Hematopoietic multipotent progenitor cell treated with erythropoietin and hydrocortisone succinate and interleukin-3 and kit ligand, for 8 days (in vitro differentiated cells): ENCODE measurements at places on chromosomes 12 and 14.

GRCh38 chr12:120993496-120993895, 15.2 kb downstream of the HNF1A start:
- DNase-seq = no peak

- DNase-seq = no peak
These were observed 47.0 kb downstream of the TMEM132C start for GRCh38 chr12:128313931-128314330.

- DNase-seq = no peak
These were observed 179.6 kb upstream of the DIO2 start for GRCh38 chr14:80390906-80391305.

- DNase-seq = no peak
These were observed 266.9 kb downstream of the KTN1 start for GRCh38 chr14:55846826-55847446.

DNA sequence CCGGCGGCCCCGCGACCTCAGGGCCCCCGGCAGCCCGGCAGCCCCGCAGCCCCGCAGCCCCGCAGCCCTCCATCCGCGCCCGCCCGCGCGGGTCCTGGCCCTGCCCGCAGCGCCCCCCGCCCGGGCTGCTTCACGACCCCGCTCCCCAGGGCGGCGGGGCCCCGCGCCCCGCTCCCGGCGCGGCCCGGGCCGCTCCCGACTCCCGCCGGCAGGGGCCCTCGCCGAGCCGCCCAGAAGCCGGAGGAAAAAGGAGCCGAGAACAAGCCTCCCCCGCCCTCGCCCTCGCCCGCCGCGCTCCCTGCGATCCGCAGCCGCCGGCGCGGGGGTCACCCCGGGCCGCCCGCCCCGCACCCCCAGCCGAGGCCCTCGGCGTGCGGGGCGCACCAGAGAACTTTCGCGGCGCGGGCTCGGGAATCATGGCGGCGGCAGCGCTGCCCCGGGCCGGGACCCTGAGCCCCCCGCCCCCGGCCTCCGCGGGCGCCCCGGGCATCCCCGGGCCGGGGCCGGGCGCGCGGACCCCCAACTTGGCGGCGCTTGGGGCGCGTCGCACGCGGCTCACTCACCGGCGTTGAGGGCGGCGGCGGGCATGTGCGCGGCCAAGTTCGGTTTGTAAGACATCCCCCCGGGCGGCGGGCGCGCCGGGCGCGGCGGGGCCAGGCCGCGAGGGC, 521 bp downstream of the CDK2AP1 start:
- DNase-seq = peak; percentile 67

DNA sequence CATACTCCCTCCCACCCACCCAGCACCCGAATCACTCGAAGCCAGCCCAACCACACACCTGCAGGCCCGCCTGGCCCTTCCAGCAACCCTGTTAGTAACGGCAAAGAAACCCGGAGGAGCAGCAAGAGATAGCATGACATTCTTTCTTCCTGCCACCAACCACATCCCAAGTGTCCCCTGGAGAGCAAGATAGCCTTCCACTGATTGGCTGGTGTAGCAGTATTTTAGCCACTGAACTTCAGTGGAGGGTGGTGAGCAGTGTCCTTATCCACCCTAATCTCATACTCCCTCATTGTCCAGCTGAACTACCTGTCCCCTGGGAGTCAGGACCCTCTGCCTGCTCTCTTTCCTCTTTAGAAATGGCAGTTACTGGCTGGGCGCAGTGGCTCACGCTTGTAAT, 769 bp upstream of the SLC39A5 start:
- DNase-seq = no peak

DNA sequence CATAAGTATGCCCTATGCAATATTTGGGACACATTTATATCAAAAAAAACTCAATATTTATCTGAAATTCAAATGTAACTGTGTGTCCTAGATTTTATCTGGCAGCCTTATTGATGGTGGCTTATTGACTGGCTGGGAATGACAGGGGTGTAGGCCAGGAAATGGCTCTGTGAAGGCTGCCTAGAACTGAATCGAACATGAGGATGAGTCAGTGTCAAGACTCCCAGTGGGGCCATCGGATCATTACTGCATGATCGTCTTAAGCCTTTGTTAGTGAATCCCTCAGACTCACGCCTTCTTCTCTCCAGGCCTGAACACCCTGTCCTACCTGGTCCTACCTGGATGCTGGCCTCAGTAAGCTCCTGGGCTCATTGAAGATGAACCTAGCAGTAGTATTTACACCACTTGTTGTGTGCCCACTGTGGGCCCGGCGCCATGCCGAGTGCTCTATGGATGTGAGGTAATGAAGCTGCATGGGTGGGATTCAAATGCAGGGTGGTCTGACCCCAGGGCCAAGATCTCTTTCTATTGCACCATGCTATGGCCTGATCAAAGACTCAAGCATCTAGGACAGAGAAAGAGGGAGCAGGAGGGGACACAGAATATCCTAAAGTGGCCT, 21.0 kb upstream of the FAIM2 start:
- DNase-seq = no peak

DNA sequence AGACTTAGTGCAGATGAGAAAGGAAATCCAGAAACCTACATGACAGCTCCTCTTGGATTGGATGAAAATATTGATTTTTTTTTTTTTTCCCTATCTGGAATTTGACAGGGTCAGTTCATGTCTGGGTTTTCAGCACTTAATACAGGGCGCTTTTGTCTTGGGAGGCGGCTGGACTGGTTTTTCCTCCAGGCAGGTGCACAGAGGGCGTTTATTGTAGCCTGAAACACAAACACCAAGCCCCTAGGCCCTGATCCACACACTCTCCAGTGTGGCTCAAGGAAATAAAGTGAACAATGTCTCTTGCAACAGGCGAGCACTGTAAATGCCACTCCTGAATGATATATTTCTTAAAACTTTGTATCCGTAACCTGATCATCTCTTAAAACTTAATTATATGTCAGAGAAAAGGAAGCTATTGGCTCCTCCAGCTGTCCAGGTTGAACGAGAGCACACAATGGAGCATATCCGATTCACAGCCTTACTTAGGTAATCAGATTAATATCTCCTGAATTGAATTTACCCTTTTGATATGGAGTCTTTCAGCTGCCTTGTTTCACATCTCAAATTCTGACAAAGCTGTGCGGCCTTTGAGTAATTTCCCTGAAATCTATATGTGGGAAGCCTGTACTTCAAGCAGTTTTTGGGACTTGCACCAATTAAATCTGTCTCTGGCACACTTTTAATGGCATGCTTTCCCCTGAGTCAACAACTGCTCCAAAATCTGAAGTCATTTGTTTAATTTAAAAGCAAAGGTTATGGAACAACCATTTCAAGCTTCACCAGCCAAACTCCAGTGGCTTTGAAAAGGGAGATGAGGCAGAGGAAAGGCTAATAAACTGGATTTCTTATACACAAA, 485.7 kb downstream of the ZFP36L1 start:
- no peak for DNase-seq

DNA sequence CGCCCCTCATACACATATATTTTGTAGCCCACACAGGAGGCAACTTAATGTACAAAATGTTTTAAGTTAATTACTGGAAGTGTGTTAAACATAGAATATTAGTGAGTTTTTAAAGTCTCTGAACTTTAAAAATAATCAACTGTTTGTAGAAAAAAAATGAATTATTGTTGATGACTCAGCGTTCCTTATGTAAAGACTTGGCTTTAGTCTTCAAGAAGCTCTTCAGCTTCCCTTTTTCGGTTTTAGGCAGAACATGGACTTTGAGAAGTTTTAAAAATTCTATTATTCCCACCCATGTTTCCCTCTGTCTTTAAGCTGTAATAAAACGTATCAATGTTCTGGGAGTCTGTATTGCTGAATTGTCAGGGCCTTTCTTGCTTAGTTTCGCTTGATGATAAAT, 269.5 kb downstream of the FBXL14 start:
- no peak for DNase-seq

DNA sequence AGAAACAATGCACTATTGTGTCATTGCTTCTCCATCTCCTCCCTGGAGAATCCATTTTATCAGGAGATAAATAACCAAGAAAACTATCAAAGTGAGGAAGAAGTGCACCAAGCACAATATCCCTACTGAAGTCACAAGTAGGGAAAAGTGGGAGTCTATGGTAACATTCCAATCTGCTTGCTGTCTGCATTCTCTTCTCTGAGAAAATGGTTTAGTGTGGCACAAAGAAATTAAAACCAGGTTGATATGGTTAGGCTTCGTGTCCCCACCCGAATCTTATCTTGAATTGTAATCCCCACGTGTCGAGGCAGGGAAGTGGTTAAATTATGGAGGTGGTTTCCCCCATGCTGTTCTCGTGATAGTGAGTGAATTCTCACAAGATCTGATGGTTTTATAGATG, 209.7 kb downstream of the PRKD1 start:
- DNase-seq = no peak

DNA sequence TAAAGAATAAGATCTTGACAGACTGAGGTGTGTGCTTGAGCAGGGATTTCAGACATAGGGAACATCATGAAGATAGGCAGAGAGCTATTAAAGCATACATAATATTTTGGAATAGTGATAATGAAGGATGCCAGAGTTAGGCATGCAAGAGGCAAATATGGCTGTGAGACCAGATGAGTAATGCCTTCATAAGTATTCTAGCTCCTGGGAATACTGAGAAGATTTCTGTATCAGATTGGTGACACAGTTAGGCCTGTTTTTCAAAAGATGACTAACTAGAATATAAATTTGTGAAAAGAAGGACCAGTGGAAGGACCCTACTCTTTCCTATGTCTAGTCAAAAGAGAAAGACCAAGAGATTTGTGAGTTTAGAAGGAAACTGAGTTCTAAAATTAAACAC, 108.8 kb downstream of the TXNDC16 start:
- DNase-seq = no peak

DNA sequence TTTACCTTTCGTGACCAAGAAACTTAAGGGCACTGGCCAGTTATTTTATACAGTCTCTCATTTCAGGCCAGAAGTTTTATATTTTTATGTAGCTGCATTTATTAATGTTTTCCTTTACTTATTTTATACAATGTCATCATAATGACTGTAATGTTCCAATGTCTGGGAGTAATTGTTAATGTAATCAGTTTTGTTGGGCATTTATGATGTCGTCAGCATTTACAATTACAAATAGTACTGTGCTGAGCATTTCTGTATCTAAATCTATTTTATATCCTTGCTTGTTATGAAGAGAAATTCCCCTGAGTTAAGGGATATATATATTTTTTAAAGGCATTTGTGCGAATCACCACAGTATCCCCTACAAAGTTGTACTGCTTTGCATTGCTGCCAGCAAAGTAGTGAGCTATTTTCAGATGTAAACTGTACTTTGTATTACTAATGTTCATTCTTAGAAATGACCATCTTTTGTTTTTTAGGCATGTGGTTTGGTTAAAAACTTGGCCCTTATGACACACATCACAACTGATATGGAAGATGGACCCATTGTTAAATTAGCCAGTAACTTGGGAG, 74.4 kb downstream of the POLR3B start:
- DNase-seq = no peak

DNA sequence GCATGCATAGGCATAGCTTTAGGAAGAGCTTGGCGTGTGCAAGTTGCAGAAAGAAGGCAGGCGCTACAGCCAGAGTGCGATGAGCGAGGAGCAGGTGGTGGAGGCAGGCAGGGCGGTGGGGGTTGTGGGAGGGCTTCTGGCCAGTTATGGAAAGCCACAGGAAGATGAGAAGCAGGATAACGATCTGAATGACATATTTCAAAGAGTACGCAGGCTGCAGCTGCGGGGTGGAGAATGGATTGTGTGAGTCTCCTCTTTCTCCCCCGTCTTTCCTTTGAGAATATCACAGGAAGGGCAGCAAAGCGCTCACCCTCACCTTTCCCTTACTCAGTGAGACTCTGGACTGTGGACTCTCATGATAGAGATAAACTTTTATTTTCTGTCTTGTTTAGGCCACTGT, 48.7 kb upstream of the PLXNC1 start:
- no peak for DNase-seq

DNA sequence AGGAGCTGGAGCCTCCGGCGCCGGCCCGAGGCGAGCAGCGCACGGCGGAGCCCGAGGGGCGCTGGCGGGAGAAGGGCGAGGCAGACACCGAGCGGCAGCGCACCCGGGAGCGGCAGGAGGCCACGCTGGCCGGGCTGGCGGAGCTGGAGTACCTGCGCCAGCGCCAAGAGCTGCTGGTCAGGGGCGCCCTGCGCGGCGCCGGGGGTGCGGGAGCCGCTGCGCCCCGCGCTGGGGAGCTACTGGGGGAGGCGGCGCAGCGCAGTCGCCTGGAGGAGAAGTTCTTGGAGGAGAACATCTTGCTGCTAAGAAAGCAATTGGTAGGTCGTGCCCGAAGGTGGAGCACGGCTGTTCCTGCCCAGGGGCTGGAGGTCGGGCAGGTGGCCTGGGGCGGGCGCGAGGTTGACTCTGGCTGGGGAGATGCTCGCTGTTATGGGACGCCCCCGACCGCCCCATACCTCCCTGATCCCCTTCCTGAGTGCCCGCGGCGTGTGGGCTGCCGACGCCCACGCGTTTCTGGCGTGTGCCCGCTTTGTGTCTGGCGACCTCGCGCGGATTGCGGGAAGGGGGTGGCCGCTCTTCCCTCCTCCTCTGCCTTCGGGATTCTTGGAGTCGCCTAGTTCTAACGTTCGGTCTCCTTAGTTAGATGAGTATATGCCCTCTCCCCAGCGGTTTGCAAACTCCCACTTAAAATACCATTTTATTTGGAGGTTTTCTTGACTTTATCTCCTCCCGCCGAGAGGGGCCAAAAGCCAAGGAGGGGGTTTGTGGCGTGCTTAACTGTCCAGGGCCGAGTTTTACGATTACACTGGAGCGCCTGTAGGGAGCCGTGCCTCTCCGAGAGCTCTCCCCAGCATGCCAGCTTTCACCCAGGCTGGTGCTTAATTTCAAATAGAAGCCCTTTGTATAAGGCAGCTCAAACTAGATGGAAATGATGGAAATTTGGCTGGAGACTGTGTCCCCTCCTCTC, 752 bp downstream of the DACT1 start:
- no peak for DNase-seq

DNA sequence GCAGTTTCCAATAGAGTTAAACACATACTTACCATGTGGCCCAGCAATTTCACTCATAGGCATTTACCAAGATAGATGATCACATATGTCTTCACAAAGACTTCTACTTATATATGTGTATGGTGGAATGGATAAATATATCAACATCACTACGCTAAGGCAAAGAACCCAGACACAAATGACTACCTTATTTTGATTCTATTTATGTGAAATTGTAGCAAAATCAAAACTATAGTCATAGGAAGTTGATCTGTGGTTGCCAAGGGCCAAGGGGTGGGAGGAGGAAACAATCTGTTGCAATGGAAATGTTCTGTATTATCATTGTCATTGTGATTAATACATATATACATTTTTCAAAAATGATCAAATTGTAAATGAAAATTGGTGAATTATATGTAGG, 47.7 kb upstream of the ANP32D start:
- DNase-seq = no peak

DNA sequence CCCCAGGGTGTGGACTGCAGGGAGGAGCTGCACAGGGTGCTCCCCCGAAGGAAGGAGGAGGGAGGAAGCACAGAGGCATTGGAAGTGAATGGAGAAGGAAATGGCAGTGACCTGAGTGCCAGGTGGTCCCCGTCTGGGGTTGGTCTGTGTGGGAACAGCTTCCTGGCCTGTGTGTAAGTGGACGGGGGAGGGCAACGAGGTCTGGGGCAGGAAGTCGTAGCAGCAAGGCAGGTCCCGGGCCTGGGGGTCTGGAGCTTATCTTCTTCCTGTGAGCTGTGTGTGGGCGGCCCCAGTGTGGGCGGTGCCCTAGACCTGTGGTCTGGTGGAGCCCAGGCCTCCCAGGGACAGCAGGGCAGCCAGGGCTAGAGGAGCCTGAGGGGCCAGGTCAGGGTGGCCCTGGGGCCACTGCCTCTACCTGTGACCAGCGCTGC, 382.1 kb downstream of the TMEM121 start:
- DNase-seq = peak; percentile 91
